HFF-Myc (cell line): ENCODE measurements at places on chromosomes 4 and X.

DNA sequence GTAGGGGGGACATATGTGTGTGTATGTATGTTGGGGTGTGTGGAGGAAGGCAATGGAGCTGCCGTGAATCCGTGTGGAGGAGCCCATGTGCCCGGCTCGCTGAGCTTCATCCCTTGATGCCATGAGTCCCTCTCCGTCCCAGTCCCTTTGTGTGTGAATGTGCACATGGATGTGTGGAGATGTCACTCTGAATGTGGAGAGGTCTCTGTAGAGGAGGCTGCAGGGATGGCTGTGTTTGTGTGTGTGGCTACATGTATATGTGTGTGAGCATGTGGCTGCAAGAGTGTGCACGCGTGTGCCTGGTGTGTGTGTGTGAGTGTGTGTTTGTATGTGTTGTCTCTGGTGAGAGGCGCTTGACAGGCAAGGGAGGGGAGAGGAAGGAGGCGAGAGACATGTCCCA lies 1.3 kb downstream of the DLG3 start:
- no peak for DNase-seq

DNA sequence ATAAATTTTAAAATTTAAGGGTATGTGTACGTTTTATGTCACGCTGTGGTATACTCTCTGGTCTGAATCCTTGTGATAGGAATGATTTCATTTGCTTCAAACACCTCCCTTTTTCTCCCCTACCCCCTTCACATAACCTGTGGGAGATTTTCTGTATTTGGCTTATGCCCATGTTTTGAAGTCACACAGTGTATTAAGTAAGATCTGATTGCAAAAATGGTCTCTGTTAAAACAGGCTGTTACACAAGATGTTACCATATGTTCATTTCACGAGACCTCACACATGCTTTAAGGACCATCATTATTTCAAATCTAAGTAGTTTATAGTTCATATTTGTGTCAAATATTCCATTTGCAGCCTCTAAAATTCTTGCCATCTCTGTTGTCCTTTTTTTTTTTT lies 63.5 kb downstream of the TMEM131L start:
- DNase-seq = no peak

DNA sequence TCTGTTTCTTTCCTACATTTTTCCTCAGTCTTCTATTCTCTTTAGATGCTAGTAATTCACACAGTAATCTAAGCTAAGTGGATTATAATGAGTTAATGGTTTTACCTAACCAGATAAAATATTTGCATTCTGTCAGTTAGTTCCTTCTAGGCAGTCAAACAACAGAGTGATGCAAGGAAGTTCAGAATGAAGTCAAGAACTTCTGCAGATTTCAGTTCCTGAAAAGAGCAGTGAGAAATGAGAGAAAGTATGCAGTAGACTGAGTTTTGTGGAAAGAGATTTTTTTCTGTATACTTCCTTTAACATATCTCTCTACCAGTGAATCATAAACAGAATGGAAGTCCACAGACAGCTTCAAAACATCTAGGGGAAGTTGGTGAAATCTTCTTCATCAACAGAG lies 774.0 kb upstream of the POU3F4 start:
- no peak for DNase-seq

GRCh38 chrX:37955273-37955672 lies 51.1 kb upstream of the SYTL5 start:
- no peak for DNase-seq

DNA sequence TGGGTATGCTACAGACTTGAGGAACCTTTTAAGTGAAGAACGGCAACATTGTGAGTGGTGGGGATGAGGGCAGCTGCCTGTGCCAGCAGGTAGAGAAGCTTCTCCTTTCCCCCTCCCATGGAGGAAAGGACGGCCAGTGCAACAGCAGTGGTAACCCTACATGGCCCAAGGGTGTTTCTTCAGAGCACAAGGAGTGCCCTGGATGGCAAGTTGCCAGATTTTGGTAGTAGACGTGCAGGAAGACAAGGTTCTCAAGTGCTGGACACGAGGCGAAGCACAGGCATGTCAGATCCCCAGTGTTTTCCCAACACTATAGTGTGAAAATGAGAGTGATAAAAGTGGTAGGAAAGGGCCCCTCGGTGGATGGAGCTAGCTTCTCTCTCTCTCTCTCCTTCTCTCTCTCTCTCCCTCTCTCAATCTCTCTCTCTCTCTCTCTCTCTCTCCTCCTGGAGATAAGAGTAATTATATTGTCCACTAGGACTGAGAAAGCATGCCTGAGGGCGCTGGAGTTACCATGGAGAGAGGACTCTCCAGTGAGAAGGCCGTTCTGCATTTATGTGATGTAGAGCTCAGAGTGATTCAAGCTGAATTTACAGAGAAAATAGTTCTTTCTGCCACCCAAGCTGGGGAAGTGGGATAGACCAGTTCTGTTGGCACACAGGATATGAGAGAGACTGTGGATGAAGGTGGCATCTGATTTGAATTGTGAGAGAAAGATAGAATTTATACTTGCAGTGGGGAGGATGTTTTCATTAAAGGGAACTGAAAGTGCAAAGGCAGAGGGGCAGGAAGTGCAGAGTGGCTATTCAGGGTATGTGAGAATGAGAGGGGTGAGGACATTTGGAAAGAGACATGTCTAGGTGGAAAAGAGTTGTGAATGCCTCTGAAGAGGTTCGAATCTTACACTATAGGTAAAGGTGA lies 25.7 kb upstream of the TRPC3 start:
- no peak for DNase-seq

DNA sequence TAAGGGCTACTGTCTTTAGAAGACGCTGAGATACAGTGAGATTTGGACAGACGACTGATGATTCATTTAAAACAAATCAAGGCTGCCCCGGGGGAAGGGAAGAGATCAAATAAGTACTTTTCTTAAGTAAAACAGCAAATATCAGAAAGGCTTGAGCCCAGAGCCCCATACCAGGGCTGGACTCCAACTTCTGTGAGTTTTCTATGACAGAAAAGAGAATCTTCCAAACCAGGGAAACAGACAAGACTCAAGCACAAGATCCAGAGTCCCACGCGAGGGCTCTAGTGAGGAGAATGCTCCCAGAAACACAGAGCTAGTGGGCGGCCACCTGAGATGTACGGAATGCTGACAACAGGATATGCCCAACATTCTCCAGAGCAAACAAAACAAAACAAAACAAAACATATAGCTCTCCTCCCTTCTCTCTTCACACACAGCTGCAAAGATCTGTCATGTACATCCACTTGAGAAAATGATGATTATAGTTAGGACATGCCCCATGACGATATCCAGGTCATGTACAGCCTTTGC lies 13.1 kb downstream of the ACSL1 start:
- no peak for DNase-seq

GRCh38 chr4:26009502-26009901 lies 95.5 kb downstream of the SMIM20 start:
- DNase-seq = no peak

GRCh38 chr4:188841523-188841922 lies 702.3 kb downstream of the TRIML1 start:
- no peak for DNase-seq

- DNase-seq = no peak
Observed at GRCh38 chrX:14920196-14920595, 47.0 kb downstream of the MOSPD2 start.

DNA sequence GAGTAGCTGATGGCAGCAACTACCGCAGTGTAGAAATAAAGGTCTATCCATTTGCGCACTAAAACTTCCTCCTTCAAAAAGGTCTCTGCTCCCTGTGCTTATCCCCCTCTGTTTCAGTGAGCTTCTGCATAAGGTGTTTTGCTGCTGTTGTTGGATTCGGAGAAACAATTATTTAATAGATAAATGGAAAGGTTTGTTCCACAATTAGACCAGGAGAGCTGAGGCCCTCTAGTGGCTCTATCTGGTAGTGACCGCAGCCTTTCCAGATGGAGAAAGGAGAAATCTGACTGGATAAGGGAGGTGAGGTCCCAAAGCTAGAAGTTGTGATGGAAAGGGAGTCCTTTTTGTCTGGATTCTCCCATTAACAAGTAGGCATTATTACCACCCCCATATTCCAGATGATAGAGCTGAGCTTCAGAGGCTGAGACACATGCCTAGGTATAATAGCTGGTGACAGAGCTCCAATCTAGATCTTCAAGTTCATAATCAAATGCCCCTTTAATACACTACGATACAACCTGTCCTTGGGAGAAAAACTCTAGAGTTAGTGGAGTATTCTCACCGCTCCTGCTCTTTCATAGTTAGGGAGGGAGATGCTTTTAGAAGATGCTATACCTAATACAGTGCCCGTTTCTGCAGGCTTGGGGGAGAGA lies 5.1 kb upstream of the GABRQ start:
- DNase-seq = no peak

- DNase-seq = no peak
Observed at GRCh38 chrX:70044541-70045245, 5.0 kb downstream of the AWAT2 start.

- no peak for DNase-seq
Observed at GRCh38 chrX:9604908-9605306, 140.0 kb downstream of the TBL1X start.

DNA sequence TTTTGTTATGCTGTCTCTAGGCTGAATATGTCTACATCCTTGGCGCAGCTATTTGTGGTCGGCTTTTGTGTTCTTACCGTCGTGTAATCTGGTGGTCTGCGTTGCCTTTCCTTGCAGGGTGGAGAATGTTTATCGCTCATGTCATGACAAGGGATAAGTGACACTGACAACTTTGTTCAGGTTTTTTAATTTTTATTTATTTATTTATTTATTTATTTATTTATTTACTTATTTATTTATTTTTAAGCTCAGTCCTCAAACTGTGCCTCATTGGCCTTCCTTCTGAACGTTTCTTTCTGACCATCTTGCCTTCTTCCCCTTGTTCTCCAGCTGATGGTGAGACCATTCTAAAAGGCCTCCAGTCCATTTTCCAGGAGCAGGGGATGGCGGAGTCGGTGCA lies 26.4 kb downstream of the SMS start:
- no peak for DNase-seq

- no peak for DNase-seq
Observed at GRCh38 chrX:115521741-115522140, 39.2 kb upstream of the PLS3 start.

- DNase-seq = no peak
Observed at GRCh38 chr4:81963015-81963762, 410.6 kb downstream of the HNRNPD start.
